ENCODE measurements at places on chromosomes 5 and 9. TPM values are rescaled to one million over a fixed set of nuclear protein-coding genes. Genes with fewer than 3 reads are reported as not detected.
A peak's percentile ranks its signal among the peaks of the same experiment; 100 is the strongest.

DNA sequence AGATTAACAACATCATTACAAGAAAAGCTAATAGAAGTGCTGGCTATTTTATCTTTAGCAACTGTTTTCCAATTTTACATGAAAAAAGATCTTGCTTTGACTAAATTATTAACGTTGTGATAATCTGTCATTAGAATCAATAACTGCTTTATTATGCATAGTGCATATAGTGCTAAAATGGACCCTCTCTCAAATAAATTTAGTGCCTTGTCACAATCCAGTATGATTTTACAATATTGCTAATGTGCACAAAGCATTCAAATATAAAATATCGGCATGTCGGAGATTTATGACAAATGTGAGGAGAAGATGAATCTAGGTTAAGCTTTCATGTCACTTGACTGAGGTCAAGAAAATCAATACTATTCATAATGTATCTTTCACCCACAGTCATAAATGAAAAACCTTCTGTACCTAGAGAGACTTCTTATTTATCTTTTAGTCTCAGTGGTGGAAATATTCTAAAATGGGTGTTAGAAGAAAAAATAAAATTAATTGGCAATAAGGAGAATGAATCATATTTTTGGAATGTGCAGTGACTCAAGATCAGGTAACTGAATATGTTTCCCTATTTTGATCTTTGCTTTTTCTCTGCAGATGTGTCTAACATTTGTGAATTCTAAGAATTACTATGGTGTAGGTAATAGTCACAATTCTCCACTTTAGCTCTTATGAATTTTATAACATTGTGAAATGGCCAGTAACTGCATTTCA is 672.9 kb upstream of the GRAMD2B start:
- DNase-seq = no peak

- no peak for DNase-seq
Measured at GRCh38 chr5:73317523-73317922, 131.1 kb downstream of the FOXD1 start.

DNA sequence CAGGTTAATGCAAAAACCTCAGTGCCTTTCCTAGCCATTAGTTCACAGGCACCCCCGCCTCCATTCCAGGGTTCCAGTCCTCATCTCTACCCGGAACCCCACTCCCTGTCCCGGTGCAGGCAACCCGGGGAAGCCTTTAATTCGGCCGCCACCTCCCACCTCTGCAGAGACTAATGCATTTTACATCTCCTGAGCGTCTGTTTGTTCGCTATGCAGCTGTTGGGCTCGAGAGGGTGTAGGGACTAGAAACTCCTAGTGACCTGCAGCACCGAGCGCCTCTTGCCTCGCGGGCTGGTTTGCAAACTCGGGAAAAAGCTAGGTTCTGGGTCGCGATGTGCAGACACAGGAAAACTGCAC is 3.6 kb downstream of the GDNF start:
- DNase-seq = no peak

GRCh38 chr5:141617128-141617527 is 1.7 kb downstream of the DIAPH1 start:
- DNase-seq = no peak

- no peak for DNase-seq
Measured at GRCh38 chr9:127960410-127961154, 20.2 kb downstream of the EEIG1 start.

DNA sequence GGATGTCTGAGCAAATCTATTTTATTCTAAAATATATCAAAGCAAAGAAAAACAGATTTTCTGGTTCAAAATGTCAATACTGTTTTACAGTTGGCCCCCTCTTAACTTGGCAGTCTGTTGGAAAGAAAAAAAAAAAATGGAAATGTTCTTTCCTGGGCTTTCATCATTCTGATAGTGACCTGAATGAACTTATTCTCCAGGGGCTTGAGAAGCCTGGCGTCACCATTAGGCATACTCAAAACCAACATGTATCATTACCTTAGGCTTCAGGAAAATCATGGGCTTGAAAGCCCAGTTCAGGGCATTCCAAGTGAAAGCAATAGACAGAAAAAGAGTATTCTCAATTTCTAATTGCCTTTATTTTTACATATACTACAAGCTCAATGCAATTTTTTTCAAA is 283.7 kb upstream of the PUM3 start:
- no peak for DNase-seq

DNA sequence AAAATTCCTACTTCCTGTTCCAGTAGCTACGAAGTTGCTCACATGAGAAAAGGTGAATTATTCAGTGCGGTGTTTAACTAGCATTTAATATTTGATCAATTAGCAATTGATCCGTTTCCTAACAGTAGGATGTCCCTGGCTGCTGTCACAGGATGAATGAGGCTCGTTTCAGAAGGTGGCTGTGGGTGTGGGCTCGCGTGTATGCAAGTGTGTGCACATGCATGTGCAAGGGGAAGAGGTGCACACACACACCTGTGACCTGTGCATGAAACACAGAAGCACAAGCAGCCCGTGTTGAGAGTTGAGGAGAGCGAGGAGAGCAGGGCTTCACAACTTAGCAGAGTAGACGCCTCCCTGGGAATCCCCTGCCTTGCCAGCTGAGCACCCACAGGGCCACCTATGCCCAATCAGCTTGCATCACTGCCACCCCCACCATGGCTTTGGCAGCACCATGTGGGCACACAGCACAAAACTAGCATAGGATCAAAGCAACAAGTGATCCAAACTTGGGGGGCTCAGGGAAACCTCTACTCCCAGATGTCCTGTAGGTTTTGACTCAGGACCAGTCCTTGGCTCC is 107.2 kb downstream of the C5orf15 start:
- peak; percentile 19 for DNase-seq

- DNase-seq = no peak
Measured at GRCh38 chr9:82761027-82761426, 301.9 kb downstream of the RASEF start.

The LHX3 gene
- not detected for total RNA-seq

The PPP2R2B gene
- 1.2 TPM for total RNA-seq

The NTRK2 gene
- total RNA-seq = 0.98 TPM

The NHP2 gene
- 60.1 TPM for total RNA-seq

The JAKMIP2 gene
- 7.5 TPM for total RNA-seq

The SIMC1 gene
- total RNA-seq = 17.6 TPM

The ROPN1L gene
- total RNA-seq = 1.9 TPM

The SNX30 gene
- 76.3 TPM for total RNA-seq

The SPATA31C1 gene
- total RNA-seq = not detected

Data from upper lobe of right lung (tissue), 1 donor.